AG04449 (cell line): ENCODE measurements at places on chromosomes 3 and 15.

GRCh38 chr3:129684270-129684669, 77.8 kb upstream of the PLXND1 start:
- no peak for DNase-seq

- DNase-seq: no peak
Observed at GRCh38 chr3:194779729-194780224, 94.1 kb downstream of the FAM43A start.

DNA sequence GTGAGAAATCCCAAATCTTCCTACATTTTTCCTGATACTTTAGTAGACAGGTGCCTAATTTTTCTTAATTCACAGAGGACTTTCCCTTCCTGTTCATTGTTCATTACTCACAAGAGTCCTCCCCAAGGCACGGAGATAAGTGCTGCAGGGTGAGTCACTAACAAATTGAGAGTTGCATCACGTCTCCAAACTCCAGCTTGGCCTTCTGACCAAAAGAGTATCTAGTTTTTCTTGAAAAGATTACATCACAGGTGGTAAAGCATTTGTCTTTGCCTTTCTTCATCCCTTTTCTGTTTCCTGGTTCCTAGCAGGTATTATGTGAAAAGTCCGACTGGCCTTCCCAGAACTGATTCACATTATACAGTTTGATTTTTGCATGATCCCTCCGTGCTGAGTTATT, 24.9 kb upstream of the RASGRP1 start:
- DNase-seq: peak; percentile 57

DNA sequence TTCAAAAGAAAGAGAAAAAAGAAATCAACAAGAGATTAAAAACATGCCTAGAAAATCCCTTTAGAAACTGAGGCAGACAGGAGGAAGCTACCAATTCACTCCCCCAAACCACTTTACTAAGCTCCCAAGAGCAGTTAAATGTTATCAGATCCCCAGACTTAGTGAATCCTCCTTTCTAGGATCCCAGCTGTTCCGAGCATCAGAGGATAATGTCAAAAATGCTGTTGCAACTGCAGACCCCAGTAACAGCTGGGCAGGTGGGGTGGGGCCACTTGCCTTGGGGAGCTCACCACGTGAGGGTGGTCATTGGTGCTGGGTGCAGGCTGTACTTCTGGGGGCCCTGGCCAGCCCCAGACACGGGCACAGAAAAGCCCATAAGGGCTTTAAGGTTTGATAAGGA, 9.1 kb downstream of the POMGNT2 start:
- no peak for DNase-seq

GRCh38 chr3:42552830-42553229, 28.9 kb downstream of the SEC22C start:
- DNase-seq: no peak

DNA sequence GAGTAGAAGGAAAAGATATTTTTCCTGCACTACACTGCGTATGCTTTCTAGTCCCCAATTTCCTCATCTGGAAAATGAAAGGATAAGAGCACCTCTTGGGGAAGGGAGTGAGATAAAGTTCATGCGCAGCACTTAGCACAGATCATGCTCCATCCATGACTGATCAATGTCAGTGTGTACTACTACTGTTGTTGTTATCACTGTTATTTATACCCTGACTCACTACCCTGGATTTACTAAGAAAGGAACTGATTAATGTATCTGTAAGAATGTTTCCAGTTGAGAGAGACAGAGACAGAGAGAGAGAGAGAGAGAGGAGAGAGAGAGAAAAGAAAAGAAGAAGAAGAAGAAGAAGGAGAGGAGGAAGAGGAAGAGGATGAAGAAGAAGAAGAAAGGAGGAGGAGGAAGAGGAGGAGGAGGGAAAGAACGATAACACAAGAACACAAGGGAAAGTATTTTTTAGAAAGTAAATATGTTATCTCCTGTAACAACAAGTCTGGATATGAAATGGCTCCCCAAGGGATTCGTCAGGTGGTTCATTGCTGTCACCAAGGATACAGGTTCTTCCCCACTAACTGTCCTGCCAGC, 212.2 kb upstream of the PROK2 start:
- no peak for DNase-seq

DNA sequence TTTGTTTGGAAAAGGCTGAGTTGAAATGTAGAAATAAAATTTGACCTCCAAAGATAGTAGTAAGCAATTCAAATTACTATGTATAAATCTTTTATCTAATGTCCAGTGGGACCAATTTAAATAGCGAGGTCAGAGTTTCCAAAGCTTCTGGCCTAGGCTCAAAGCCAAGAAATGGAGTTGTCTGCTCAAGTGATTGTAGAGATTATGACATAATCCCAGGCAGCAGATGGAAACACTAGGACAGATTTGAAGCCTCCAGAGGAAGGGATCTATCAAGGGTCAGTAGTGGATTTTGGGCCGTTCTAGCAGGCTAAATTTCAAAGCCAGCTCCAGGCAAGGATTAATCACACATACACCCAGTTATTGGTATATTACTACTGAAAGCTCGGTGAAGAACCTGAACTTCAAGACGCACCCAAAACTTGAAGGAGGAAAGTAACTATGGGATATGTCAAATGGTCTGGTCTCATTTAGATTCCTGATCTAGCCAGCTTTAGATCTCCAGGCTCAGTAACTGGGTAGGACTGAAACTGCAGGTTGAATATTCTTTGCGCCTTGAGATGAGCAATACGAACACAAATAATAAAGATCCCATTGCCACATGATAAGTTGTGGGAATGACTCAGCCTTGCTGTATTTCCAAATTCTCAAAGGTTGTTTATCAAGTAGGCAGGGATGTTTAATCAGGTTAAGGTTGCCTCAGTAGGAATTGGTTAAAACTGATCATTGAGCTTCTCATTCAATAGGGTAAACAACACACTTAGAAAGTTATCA, 30.9 kb upstream of the ARRDC4 start:
- DNase-seq: no peak

DNA sequence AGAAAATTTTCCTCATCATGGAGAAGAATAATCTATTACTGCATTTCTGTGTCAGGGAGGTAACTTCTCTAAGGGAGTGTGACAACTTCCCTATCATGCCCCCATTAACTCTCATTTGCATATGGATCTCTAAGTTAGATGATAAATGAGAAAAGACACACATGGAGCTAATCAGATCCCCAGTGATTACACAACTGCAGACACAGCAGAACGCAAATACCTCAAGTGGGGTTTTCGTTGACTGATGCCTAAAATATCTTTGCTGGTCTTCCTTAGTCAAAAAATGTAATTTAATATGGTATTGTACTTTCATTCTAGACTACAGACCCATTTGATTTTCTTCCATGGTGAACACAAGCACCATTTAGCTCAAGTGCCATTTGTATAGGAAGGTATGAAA, 630.5 kb downstream of the TBL1XR1 start:
- DNase-seq: no peak

DNA sequence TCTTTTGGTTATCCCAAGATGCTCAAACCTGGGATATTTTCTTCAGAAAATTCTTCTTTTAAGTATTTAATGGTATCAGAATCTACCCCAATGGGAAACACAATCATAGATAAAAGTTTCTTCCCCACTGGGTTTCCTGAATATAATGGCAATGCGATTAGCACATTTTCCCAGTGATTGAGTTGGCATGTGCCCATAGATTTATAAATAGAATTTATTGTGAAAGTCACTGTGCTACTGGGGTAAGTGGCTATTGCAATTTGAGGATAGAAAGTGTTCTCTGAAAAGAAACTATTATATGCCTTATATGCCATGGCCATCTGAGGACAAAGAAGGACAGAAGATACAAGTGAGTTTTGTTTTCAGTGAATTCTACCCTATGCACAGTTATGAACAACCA, 99.0 kb upstream of the RBMS3 start:
- no peak for DNase-seq

DNA sequence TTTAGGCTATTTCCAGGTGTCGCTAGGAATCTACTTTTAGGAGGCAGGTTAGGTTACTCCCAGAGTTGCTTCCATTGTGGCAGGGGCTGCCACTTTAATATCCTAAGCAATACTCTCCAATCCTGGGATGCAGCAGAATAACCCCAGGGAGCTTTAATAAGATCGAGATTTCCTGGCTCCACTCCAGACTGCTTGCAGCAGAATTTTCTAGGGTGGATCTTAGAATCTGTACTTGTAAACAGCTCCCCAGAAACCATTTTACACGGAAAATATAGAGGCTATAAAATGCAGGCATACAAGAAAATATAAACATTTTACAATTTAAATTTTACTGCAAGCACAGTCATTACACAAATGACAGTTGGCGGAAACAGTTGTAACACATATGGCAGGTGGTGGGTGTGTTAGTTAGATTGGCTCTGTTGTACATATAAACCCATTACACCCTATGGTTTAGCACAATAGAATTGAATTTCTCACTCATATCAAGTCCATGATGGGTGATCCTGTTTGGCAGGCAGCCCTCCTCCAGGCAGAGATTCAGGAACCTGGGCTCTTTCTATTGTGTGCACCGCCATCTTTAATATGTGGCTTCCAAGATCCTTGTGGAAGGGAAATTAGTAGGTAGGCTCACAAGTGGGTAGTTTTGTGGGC, 35.0 kb upstream of the TNFAIP8L3 start:
- DNase-seq: no peak

GRCh38 chr3:117963858-117964257, 1070.8 kb downstream of the IGSF11 start:
- DNase-seq: no peak

- no peak for DNase-seq
Observed at GRCh38 chr3:60752809-60753208, 498.4 kb downstream of the FHIT start.

DNA sequence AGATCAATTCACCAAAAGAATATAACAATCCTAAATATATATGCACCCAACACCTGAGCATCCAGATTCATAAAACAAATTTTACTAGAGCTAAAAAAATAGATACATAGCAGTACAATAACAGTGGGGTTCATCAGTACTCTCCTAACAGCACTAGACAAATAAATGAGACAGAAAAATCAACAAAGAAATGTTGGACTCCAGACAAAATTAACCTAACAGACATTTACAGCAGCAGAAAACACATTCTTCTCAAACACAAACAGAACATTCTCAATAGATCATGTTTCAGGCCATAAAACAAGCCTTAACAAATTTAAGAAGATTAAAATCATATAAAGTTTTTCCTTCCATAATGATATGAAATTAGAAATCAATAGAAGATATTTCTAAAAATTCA, 124.8 kb upstream of the NECTIN3 start:
- no peak for DNase-seq

DNA sequence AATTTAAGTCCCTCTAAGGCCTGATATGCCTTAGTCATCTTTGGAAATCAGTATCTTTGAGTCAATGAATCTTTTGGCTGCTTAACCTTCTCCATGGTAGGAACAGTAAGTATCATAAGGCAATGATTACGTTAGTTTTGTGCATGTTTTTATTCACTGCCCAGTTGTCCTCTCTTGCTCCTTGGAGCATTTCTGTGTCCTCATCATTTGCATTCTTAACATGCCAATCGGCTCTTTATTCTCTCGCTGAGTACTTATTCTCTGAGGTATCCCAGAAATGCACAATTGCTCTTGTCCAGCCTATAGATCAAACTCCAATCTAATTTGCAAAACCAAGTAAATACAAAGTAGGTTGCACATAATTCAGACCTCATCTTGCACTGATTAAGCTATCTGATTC, 405.0 kb upstream of the IL12A start:
- DNase-seq: peak; percentile 28

- DNase-seq: no peak
Observed at GRCh38 chr3:12886106-12886679, 44.8 kb upstream of the RPL32 start.

DNA sequence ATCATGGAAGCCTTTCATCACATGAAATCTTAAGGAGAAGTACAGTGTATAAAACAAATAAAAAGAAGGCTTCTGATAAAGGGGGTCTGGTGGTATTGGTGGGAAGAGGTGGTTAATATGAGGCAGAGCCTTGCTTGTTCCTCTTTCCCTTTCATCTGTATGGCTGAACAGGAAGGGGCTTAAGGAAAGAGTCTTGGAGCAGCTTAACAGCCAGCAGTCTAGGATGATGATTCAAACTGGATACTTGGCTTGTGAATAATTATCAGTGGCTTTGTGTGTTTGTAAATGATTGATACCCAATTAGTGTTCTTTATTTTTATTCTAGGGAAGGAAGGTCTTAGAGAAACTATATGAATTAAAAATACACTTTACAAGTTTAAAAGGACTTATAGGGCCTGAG, 29.1 kb upstream of the TCAIM start:
- no peak for DNase-seq

GRCh38 chr3:6697722-6698121, 163.2 kb upstream of the GRM7 start:
- DNase-seq: no peak

DNA sequence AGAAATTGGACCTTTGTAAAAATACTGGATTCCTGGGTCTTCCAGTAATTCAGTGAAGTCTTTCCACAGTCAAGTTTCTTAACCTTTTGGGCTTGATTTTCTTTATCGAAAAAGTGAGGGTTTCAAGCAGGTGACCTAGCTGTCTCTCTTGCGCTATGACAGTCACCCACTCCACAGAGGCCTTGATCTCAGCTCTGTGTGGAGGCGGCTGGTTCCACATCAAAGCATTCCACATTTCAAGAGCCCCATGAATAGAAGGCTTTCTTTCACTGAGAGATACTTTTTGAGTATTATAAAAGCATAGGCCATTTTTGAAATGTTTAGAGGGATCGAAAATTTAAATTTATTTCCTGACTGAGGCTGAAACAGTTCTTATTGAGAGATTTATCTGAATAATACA, 43.9 kb downstream of the GABRA5 start:
- no peak for DNase-seq

GRCh38 chr3:165805946-165806561, 31.2 kb downstream of the BCHE start:
- DNase-seq: no peak

DNA sequence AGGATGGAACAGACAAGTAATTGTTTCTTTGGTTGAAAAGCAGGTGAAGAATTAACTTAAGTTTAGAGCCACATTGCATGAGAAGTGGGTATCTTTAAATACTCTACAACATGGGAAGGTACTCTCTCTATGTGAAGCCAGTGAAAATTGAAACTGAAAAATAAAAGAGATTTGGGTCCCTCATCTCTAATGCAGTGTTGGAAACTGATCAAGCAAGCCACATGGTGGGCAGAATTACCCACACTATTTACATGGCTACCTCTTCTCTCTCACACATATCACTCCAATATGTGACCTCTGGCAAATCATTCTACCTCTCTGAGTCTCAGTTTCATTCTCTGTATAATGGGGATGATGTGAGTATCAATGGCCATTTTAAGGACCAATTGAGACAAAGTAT, 339.0 kb downstream of the IL5RA start:
- no peak for DNase-seq

GRCh38 chr3:31277582-31277981, 255.1 kb upstream of the STT3B start:
- no peak for DNase-seq

DNA sequence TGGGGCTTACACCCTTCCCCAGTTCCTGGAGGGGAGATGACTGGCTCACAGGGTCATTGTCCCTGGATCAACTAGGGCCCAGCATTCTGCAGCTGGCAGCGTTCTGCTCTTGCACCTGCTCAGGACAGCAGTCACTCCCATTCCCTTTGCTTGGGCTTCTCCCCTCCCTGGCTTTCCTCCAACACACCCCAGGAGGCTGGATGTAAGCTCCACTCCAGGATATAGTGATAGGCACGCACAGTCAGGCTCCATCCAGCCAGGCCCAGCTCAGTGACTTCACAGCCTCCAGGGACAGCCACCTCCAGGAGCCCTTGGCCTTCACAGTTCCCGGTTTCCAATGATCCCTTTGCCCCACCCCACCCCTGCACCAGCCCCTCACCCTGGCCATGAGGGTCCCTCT, 1.9 kb downstream of the SPTBN5 start:
- no peak for DNase-seq
